ENCODE measurements at places on chromosomes 11 and 22. TPM values are rescaled to one million over a fixed set of nuclear protein-coding genes. Genes with fewer than 3 reads are reported as not detected.

GRCh38 chr11:75145972-75146519 is 4.9 kb upstream of the SLCO2B1 start:
- H3K36me3 ChIP-seq = no peaks in the 10 kb centered on the region
- peaks cover 13% of the 10 kb centered on the region for H3K4me1 ChIP-seq
- peaks cover 17% of the 10 kb centered on the region for H3K27me3 ChIP-seq
- no peak overlapping the region for H3K27ac ChIP-seq

DNA sequence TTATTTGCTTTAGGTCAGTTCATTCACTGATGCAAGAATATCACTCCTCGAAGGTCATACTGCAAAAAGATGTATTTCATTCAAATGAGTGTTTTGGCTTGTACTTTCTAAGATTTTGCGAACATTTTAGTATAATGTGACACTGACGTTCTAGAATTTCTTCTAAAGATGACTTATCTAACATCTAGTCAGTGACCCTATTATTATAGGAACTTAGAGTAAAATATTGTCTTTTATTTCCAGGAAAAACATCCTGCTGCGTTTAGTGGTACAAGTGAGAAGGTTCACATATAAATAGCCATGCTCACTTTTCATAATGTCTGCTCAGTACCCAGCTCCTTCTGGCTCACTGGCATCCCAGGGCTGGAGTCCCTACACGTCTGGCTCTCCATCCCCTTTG is at the start of gene OR52M1:
TSS of gene OR52M1 (plus strand) at position 301 of the 400 bp plus-strand sequence. CDS start at position 301, 0 bp downstream.
- no peak within 1 kb of the TSS for H3K4me3 ChIP-seq
- DNase-seq = no peak
- H3K36me3 ChIP-seq = no peaks in the 10 kb centered on the region
- no peak within 1 kb of the TSS for H3K27ac ChIP-seq

The MAPK8IP1 gene
- 0.83 TPM for polyA plus RNA-seq

DNA sequence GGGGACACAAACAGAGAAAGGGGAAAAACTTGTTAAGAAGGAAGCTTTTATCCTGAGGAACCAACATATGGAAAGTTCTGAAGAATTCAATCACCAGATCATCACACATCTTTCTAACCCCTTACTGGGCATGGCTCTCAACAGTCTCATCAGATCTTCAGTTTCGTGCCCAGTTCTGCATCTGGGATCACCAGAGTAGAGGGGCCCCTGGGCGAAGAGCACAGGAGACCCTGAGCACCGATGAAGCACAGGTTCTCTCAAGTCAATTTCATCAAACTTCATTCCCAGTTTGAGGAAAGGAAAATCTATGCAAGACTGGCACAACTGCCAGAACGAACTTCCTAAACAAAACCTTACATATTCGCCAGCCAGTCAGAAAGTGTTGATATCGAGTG is 8.5 kb upstream of the PYGM start:
- no peak for DNase-seq
- H3K27ac ChIP-seq = no peak overlapping the region
- no peak overlapping the region for H3K4me3 ChIP-seq
- peaks cover 11% of the 10 kb centered on the region for H3K4me1 ChIP-seq

The ARHGAP20 gene
- not detected for polyA plus RNA-seq

GRCh38 chr22:38258895-38259294 is 13.9 kb downstream of the TMEM184B start:
- no peak overlapping the region for H3K4me3 ChIP-seq
- peaks cover 7% of the 10 kb centered on the region for H3K36me3 ChIP-seq
- peaks cover 6% of the 10 kb centered on the region for H3K4me1 ChIP-seq
- no peak for DNase-seq

GRCh38 chr11:125376117-125376516 is 119.9 kb downstream of the FEZ1 start:
- no peaks in the 10 kb centered on the region for H3K36me3 ChIP-seq
- no peaks in the 10 kb centered on the region for H3K4me1 ChIP-seq
- peak overlapping the region; percentile 12 for H3K4me3 ChIP-seq
- no peak for DNase-seq
- no peak overlapping the region for H3K27ac ChIP-seq

- H3K27ac ChIP-seq = no peak overlapping the region
- H3K4me3 ChIP-seq = no peak overlapping the region
- no peaks in the 10 kb centered on the region for H3K27me3 ChIP-seq
- no peaks in the 10 kb centered on the region for H3K36me3 ChIP-seq
- DNase-seq = no peak
These were observed 444.9 kb downstream of the TBC1D22A start for GRCh38 chr22:47207387-47207786.

GRCh38 chr11:7665473-7666291 is 7.6 kb downstream of the CYB5R2 start:
- no peak overlapping the region for H3K27ac ChIP-seq
- no peaks in the 10 kb centered on the region for H3K27me3 ChIP-seq
- H3K36me3 ChIP-seq = peaks cover 11% of the 10 kb centered on the region
- peaks cover 18% of the 10 kb centered on the region for H3K4me1 ChIP-seq
- DNase-seq = no peak
- no peak overlapping the region for H3K4me3 ChIP-seq

The UPB1 gene
- polyA plus RNA-seq = 0.03 TPM

GRCh38 chr11:73612601-73613140 is 14.8 kb upstream of the FAM168A start:
- H3K36me3 ChIP-seq = no peaks in the 10 kb centered on the region
- H3K4me1 ChIP-seq = no peaks in the 10 kb centered on the region
- no peak overlapping the region for H3K27ac ChIP-seq
- no peak for DNase-seq
- H3K4me3 ChIP-seq = no peak overlapping the region

GRCh38 chr22:19455585-19456370 is 8.3 kb upstream of the C22orf39 start:
- DNase-seq = no peak
- peaks cover 39% of the 10 kb centered on the region for H3K36me3 ChIP-seq
- no peak overlapping the region for H3K4me3 ChIP-seq
- no peak overlapping the region for H3K27ac ChIP-seq
- H3K27me3 ChIP-seq = no peaks in the 10 kb centered on the region
- peaks cover 10% of the 10 kb centered on the region for H3K4me1 ChIP-seq

The PHOX2A gene
- not detected for polyA plus RNA-seq

DNA sequence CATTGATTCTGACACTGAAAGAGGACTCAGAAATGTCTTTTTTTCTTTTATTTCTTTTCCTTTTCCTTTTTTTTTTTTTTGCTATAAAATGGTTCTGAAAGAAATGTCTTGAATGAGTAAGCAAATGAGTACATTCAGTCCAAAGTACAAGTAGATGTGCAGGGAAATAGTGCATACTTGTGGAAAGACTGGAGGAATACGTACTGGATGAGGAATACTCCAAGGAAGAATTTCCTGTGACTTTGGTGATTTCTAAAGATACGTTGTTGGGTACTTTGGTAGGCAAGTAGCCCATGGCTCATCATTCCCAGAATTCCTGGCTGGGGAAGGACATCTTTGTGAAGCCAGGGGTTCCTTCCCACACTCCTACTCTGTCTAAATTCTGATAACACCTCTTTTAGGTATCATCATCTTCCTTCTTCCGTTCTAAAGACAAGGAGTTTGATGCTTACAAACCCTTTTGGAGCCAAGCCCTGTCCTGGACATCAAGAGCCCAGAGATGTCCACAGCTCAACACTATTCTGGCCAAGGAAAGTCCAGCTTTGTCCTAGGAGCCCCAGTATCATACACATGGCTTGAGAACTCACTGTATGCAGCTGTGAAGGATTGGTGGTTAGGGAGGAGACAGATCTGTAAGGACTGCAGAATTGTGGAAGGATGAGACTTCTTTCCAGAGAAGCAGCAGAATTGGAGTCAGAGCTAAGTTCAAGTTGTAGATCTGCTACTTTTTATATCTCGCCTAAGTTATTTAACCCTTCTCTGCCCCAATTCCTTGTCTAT is 4.8 kb upstream of the NUP98 start:
- no peak for DNase-seq
- no peaks in the 10 kb centered on the region for H3K27me3 ChIP-seq
- no peak overlapping the region for H3K4me3 ChIP-seq
- no peaks in the 10 kb centered on the region for H3K36me3 ChIP-seq
- H3K27ac ChIP-seq = no peak overlapping the region
- peaks cover 11% of the 10 kb centered on the region for H3K4me1 ChIP-seq

GRCh38 chr22:20589614-20590476 is 82.4 kb downstream of the MED15 start:
- no peak overlapping the region for H3K27ac ChIP-seq
- peaks cover 37% of the 10 kb centered on the region for H3K4me1 ChIP-seq
- no peaks in the 10 kb centered on the region for H3K27me3 ChIP-seq

GRCh38 chr11:69156235-69156639 is 502 bp downstream of the SMIM38 start:
- no peak overlapping the region for H3K4me3 ChIP-seq
- H3K27me3 ChIP-seq = peaks cover 23% of the 10 kb centered on the region
- no peaks in the 10 kb centered on the region for H3K36me3 ChIP-seq
- DNase-seq = no peak
- no peak overlapping the region for H3K27ac ChIP-seq

GRCh38 chr22:36442506-36443197 is 38.8 kb downstream of the TXN2 start:
- no peak overlapping the region for H3K27ac ChIP-seq
- H3K4me1 ChIP-seq = peaks cover 25% of the 10 kb centered on the region
- no peak for DNase-seq

- no peak overlapping the region for H3K27ac ChIP-seq
- DNase-seq = no peak
- peaks cover 8% of the 10 kb centered on the region for H3K27me3 ChIP-seq
These were observed 3.8 kb downstream of the MPEG1 start for GRCh38 chr11:59208956-59209355.

DNA sequence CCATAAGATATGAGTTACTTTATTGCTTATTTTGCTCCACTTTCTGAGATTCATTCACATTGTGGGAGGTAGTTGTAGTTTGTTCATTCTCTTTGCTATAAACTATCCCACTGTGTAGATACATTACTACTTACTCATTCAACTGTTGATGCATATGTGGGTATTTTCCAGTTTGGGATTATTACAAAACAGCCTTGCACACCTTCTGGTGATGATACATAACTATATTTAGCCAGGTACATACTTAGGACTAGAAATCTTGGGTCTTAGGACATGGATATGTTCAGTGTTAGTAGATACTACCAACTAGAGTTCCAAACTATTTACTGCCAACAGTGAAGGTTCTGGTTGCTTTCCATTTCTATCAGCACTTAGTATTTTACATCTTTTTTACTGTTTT is 37.8 kb downstream of the BTG4 start:
- H3K36me3 ChIP-seq = no peaks in the 10 kb centered on the region
- no peak overlapping the region for H3K27ac ChIP-seq
- no peak overlapping the region for H3K4me3 ChIP-seq

The OOSP2 gene
- not detected for polyA plus RNA-seq

Measured in keratinocyte (primary cell).